Vagina (tissue), 2 donors: ENCODE measurements at places on chromosomes 6 and 20.

DNA sequence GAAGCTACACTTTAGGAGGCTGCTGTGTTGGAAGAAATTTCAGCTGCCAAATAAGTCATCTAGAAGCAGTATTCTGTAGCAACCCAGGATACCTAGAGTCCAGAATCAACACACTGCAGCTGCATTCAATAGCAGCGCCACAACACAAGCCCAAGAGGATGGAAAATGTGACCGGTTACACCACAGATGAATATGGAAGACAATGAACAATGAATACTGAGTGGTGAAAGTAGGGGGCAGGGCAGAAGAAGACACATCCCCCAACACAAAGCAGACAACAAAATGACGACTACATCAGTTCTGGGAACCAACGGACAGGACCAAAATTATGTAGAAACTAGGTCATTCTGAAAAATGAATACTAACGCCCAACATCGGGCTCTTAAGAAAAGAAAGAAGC is 38.2 kb downstream of the KIF6 start:
- DNase-seq: no peak

- DNase-seq: no peak
These were observed 80.7 kb downstream of the SLC23A2 start for GRCh38 chr20:4920655-4921054.

- DNase-seq: no peak
These were observed 610.5 kb downstream of the HTR1B start for GRCh38 chr6:76852776-76853175.

DNA sequence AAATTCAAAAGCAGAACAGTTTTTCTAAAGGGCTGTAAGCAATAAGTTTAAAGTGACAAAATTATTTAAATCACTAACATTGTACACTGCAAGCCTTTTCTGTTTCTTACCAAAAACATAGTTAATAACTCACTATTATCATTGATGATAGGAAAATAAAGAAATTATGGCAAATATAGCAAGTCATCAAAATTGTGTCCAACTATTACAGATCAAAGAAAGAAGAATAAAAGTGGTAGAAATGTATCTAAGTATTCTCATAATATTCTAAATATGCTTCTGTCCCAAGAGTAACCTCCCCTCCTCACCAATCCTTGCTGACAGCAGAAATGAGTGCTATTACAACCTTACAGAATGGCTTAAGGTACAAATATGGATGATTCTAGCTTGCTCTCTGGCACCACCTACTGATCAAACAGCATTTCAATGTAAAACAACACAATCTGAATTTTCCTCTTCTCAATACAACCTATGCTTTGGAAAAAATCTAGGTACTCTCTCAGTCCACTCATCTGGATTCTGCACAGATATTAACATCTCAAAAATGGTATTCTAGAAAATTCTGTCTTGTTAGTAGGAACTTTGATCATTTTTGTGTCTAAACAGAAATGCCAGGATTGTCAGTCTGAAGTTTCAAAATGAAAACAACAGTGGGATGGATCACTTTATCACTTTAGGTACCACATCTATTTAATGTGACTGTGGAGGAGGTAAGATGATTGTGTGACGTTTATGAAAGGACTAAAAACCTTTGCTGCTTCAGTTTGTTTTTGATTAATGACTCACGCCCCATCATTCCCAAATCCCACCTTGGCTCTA is 40.9 kb downstream of the ZFP64 start:
- DNase-seq: no peak

DNA sequence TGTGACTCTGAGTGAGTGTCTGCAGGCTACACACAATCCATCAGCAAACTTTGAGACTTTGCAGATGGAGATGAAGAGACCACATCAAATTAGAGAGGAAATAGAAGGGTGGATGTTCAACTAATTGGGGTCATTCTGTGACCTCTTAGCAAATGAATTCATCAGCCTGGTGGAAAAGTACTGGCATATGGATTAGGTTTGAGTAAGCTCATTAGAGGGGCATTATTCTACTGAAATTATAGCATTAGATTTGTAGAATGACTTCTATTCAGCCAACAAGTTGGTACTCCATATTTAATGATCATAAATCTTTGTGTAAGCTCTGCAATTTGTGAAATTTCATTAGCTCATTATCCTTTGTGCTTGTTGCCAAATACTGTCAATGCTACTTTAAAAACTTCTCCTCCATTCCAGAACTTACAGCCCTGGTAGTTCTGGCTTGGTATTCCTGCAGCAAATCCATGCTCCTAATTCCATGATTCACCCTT is 63.8 kb downstream of the ADTRP start:
- no peak for DNase-seq

GRCh38 chr6:52582446-52582845 is 5.6 kb upstream of the TRAM2 start:
- DNase-seq: no peak

DNA sequence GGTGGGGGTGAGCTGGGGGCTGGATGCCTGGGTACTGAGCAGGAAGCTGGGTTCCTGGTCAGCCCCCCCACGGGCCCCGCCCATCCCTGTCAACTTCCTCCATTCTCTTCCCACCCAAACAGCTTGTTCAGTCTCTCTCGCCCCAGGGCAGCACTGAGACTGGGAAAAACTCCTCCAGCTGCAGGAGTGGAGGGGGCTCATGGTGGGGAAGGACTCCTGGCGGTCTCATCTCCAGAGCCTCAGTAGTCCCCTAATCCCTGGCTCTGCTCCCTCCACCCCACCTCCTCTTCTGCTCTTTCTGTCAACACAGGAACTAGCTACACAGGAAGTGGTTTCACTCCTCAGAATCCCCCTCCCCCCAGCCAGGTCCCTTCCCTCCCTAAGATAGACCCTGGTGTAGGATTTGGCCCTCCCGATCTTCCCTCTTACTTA is at the start of gene GPSM3:
GPSM3 (minus strand) TSS at position 36 of the 432 bp plus-strand sequence. CDS start 130 bp downstream, outside the sequence.
- no peak for DNase-seq

GRCh38 chr6:37801605-37801940 is 18.0 kb upstream of the ZFAND3 start:
- no peak for DNase-seq

GRCh38 chr6:83847179-83847578 is 6.0 kb upstream of the RIPPLY2 start:
- no peak for DNase-seq

GRCh38 chr6:26543953-26544352 is 5.8 kb downstream of the HMGN4 start:
- DNase-seq: no peak

DNA sequence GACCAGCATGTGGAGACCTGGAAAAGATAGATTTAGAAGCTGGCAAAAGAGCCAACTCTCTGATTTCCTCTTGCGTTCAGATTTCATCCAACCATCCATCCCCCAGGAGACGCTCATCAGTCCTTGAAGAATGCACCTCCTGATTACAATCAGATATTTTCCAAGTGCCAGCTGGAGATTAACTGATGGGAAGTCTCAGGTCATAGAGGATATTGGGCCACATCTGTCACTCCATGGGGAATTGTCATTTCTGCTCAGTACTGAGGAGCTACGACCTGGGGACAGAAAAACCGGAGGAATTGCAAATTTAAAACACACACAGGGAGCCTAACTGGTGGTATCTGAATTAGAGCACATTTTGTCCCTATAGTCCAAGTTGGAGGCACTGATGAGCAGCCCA is 496.2 kb upstream of the SULF2 start:
- DNase-seq: no peak

GRCh38 chr20:5667705-5668528 is 82.3 kb upstream of the SHLD1 start:
- no peak for DNase-seq

- DNase-seq: no peak
These were observed 23.1 kb upstream of the FBXO9 start for GRCh38 chr6:53042112-53042511.

DNA sequence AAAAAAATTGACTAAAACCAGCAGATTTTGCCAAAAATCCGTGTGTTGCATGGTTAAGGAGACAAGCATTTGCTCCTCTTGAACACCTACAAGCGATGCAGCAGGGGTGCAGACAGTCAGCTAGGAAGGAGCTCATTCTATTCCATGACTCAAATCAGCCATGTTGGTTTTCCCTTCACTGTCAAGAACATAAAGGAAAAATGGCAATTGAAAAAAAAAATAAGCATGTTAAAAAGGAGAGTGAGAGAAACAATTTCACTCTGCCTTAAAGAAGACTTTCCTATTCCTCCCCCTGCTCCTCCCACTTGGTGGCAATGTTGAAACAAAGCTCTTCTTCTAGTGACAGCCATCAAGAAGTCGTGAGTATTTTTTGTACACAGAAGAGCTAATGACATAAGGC is 115.4 kb downstream of the MTFR2 start:
- DNase-seq: no peak

GRCh38 chr20:37505263-37506151 is 15.5 kb upstream of the NNAT start:
- no peak for DNase-seq

DNA sequence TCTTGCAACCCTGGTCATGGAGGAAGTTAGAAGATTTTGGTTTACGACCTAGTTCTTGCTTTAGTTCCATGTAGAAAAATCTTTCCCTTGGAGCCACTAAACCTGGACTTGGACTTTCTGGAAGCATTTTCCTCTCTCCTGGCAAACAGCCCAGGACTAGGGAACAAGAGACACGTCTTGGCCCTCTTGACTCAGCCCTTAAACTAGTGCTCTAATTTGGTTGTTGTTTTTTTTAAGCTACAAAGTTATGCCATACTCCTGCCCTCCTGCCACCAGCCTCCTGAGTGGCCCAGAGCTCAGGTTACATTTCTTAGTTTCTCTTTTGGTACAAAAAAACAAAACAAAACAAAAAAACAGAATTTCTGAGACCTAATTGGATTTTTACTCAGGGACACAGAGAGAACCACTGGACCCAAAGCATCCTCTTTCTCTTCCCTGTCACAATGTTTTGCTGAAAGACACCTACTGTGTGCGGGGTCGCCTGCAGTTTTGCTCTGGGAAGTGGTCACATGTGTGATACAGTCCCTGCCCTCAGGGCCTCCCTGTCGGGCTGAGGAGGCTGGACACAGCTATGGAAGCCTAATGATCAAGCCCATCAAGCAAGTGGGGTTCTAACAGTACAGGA is 32.3 kb upstream of the SCUBE3 start:
- no peak for DNase-seq

DNA sequence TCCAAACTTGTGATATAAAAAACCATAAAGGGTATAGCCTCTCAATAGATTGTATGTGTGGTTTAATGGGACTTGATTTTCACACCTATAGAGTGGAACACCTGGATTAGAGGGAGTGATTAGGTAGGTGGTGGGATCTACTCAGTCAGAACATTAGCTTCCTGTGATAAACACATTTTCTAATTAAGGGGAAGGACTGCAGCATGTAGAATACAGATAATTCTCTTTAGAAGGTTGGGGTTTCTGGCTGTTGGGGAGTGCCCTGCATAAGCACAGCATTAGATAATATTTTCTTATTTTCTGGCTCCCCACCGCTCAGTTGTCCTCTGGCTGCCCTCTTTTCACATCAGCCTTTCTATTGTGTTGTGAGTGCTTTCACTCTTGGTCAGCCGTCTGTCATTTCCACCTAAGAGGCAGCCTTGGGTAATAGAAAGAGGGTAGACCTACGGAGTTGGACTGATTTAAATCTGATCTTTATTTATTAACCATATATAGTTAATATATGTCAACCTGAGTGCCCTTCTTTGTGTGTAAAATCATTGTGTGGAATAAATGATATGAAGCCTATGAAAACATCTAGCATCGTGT is 8.0 kb downstream of the CSE1L start:
- no peak for DNase-seq

DNA sequence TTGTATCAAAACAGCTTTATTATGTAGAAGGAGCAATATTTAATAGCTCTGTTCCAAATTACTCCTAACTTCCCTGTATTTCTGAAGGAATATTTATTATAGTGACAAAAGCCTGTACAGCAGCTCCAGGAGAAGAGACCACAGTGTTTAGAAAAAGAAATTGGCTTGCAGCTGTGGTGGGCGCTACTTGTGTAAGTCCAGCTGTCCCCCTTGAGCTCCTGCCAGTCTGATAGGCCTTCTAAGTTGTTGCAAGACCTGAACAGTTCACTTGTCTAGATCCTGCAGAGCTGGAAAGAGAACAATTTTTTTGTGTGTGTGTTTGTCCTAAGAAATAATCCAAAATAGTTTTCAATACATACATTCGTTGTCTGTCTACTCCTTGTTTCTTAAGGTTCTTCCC is 86.6 kb downstream of the JARID2 start:
- DNase-seq: no peak

DNA sequence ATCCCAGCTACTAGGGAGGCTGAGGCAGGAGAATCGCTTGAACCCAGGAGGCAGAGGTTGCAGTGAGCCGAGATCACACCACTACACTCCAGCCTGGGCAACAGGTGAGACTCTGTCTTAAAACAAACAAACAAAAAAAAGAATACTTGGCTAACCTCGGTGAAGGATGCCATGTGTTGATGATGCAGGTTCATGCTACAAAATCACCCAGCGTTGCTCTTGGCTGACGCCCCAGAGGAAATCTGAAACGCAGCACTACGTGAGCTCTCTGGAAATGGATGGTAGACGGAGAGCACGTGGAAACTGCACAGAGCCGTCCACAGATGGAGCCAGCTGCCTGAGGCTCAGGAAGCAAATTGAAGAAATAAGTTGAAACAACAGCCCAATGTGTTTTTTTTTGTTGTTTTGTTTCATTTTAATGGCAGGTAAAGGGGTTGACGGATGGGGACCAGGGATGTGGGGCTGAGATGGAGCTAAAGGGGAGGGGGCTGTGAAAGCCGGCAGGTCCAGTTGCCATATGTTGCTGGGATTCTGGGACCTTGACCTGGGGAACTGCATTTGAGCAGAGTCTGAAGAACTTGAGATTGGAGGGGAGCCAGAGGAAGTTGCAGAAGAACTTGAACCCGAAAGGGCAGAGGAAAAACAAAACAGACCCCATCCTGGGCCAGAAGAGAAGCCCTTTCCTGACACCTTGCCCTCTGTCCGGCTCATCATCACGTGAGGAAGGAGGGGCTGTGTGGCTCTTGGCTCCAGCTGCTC is 12.8 kb upstream of the MANBAL start:
- no peak for DNase-seq

DNA sequence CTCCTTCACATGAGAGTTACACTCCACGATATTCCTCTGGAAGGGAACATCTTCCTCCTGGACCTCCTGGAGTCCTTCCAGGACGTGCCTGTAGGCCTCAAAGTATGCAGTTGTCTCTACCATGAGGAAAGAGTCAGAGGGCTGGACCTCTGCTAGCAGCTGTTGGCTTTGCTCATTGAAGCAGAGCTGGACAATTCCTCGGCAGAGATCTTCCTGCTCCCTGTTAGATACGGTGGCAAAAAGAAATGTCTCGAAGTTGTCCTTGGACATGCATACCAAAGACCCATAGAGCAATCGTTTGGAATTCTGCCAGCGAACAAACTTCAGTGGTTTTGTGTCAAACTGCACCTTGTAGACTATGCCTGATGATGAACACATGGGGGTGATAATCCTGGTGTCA is 7.7 kb downstream of the ZNFX1 start:
- no peak for DNase-seq

- DNase-seq: no peak
These were observed 465.9 kb upstream of the ARID1B start for GRCh38 chr6:156311291-156311690.

GRCh38 chr6:141669141-141669540 is 463.6 kb upstream of the GJE1 start:
- no peak for DNase-seq
